ENCODE measurements at places on chromosomes 1 and 21.
A peak's percentile ranks its signal among the peaks of the same experiment; 100 is the strongest.

GRCh38 chr1:150065184-150065871 is 2.2 kb upstream of the VPS45 start:
- peak; percentile 39 for DNase-seq

- DNase-seq = no peak
Measured at GRCh38 chr21:37763298-37763697, 153.0 kb downstream of the KCNJ6 start.

GRCh38 chr1:83015163-83015562 is 983.8 kb downstream of the TTLL7 start:
- no peak for DNase-seq

DNA sequence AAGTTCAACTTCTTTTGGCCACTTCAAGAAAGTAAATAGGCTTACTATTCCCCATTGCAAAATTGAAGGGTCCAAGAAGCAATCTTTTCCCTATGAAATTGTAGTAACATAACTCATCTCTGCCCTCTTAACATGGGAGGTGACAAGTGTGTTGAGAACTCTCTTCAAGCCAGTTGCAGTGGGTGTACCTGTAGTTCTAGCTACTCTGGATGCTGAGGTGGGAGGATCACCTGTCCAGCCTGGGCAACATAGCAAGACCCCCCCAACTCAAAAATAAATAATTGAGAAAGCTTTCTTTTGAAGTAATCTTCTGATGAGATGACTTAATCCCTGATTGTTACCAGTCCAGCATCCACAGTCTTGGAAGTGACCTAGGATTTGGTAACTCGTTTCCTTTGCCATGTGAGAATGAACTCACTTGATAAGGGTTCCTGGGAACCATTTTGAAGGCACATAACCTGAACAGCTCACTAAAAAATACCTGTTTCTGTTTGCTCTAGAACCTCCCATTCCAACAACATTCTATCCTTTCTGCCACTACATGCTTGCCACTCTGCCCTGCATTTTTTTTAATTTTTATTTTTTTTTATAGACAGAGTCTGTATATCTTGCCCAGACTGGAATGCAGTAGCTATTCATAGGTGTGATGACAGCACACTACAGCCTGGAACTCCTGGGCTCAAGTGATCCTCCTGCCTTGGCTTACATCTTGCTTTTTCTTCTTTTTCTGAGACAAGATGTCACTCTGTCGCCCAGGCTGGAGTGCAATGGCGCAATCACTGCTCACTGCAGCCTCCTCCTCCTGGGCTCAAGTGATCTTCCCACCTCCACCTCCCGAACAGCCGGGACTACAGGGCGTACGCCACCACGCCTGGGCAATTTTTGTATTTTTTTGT is 1.4 kb upstream of the IPO9 start:
- DNase-seq = no peak

GRCh38 chr1:76021846-76022245 is 52.7 kb upstream of the ST6GALNAC3 start:
- no peak for DNase-seq

DNA sequence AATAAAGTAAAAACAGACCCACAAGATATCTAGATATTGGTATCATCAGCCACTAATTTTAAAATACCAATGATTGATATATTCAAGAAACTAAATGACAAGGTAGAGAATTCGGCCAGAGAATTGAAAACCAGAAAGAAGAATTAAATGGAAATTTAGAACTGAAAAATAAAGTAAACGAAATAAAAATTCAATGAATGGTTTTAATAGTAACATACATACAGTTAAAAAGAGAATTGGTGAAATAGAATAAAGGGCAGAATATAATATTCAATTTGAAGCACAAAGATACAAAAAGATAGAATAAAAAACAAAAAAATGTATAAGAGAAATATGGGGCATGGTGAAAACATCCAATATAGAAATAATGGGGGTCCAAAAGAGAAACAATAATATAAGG is 64.0 kb upstream of the GUCA2B start:
- no peak for DNase-seq

DNA sequence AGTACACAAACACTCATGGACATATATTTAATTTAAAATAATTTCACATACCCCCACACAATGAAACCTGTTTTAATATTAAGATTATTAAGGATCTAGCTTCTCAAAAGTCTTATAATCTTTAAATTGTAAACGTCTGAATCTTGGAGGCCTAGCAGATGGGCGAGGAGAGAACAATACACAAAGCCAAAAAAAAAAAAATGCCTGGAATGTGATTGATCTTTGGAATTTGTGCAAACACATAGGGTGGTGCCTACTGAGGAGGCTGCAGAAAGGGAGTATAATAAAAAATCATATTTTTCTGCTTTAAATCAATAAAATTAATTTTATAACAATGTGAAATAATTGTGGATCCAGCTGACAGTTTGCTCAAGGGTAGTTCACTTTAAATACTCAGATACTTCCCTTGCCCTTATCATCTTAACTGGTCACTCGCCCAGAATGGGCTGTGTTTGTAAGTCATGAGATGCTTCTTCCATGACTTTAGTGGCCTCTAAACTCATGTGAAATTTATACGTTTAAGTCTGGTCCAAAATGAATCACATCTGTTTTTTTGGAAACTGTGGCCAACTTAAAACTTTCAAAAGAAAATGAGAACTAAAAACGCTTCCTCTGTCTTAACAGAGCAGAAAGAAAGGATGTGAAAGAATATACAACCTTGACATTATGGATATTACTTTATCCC is 802.8 kb upstream of the CXADR start:
- DNase-seq = peak; percentile 46

GRCh38 chr21:38438462-38438893 is 59.8 kb downstream of the ERG start:
- DNase-seq = peak; percentile 51

DNA sequence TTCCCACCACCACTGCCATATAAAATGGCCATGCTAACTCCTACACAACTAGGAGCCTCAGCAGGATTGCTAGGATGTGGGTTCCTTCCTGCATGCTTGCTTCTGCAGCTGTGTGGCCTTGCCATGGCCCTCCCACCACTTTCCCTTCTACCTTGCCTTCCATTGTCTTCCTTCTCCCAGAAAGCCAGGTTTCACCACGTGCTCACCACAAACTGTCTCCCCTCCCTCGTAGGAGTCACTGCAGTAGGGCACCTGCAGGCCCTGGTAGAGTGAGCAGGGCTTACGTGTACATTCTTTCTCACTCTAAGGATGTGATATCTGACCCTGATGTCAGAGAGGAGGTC is 3.7 kb downstream of the C1orf226 start:
- DNase-seq = no peak

DNA sequence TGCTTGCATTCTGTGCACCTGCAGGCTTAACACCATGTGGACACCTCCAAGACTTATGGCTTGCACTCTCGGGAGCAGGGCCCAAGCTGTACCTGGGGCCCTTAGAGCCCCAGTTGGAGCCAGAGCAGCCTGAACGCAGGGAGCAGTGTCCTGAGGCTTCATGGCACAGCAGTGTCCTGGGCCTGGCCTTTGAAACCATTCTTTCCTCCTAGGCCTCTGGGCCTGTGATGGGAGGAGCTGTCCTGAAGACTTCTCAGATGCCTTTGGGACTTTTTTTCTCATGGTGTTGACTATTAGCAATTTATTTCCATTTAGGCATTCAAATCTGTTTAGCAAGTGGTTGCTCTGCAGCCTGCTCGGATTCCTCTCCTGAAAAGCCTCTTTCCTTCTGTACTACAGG is 11.0 kb downstream of the RPTN start:
- no peak for DNase-seq

DNA sequence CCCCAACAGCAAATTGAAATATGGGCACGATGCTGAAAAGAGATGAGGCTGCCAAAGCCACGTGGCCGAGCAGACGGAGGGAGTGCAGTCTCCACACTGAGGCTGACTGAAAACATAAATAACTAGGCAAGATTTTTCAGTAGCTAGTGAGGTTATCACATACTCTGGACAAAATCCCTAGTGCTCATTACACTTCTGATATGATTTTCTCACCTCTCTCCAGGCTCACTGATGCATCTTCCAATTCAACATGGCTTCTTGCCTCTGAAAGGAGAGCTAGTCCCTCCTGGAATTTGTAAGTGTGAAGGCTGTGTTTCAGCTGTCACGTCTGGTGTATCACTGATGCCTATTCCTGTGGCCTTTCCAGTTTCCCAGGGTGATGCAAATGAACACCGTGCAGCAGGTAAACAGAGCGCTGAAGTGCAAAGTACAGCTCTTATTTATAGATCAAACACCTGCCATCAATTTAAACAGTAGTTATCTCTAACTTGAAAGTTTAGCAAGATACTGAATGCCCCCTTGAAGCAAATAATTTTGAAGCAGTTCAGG is 656.1 kb downstream of the KIF26B start:
- DNase-seq = no peak

DNA sequence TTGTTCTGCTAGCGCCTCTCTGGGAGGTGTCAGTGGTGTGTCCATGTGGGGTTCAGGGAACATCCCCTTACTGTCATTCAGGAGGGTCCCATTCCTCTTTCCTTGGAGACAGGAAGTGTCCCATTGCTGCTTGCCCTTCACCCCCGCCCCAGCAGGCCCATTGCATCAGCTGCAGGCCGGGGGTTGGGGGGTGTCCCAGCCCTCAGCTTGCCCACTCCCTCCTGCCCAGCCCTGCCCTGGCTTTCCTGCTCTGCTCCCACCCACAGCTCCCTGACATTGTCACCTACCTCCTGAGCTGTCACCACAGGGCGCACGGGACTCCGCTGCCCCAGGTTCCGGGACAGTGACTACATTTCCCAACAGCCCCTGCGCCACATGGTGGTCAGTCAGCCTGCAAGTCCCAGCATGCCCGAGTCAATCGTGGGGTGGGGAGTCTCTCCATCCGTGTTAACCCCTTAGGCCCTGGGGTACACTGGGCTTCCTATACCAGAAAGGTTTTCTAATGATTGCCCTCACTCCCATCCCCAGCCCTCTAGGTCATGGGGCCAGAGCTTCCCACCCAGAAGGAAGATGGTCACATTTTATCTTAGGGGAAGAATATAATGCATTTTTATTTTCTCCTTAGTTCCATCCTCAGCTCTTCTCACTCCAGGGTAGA is at the start of gene INPP5B:
TSS of gene INPP5B (minus strand) at position 351 of the 658 bp plus-strand sequence. CDS start 745 bp downstream, outside the sequence.
- peak; percentile 46 for DNase-seq

DNA sequence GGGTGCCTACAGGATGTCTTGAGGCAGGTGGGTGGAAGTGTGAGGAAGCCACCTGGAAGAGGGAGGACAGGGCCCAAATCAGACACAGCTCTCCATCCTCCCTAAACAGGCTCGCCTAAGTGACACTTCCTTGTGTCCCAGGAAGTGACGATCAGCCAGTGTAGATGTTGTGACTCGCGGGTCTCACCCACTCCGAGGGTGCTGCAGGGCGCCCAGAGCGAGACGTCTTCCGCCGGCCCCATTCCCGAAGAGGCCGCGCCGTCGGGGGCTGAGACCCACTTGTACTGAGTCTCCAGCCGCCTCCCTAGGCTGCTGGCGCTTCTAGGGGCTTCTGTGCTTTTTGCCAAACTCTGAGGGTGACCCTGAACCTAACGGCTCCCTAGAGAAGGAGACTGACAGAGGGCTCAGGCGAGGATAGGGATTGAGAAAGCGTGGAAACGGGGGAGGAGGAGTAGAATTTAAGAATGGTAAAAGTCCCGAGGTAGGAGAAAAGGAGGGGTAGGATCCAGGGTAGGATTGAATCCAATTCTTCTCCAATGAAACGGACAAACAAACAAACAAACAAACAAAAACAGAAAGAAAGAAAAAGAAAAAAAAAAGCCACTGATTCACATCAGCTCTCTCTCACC is 543 bp upstream of the MARK1 start:
- DNase-seq = no peak

DNA sequence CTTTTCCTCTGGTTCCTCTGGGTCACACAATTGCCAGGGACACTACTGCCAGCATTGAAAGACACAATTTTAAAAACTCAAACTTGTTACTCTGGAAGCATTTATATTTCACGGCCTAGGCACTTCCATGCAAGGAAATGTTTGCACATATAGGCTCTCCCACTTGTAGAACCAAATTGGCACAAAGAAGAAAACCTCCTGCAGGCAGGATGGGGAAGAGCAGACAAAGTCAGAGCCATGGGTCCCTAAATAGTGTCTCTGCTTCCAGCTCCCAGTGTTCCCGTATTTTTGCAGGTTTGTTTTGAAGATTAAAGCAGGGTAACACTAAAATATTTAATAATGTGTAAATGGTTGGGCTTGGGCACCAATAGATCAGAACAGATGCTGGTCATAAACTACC is 19.0 kb upstream of the ADGRL2 start:
- DNase-seq = no peak

GRCh38 chr1:48695161-48695560 is 81.5 kb downstream of the BEND5 start:
- no peak for DNase-seq

DNA sequence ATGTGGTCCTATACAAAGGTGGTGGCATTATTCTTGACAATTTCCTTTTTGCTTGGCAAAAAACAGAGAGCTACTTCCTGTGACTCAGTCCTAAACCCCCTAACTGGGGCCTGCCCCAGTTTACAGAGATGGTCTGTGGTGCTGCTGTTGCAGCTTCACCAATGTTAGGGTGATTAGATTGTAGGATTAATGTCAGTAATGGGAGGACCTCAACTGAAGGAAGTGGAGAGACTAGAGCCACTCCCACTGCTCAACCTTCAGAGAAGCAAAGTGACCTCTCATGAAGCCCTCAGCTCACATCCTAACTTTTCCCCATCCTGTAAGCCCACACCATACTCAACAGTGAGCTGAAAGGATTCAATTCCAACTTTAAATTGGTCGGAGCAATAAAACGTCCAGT is 3.6 kb downstream of the S100A6 start:
- DNase-seq = no peak

GRCh38 chr1:39894884-39895495 is 6.7 kb downstream of the MYCL start:
- no peak for DNase-seq

GRCh38 chr1:44594353-44594752 is 79.9 kb downstream of the TMEM53 start:
- no peak for DNase-seq

- DNase-seq = no peak
Measured at GRCh38 chr1:44240802-44241671, 27.8 kb downstream of the DMAP1 start.

- DNase-seq = no peak
Measured at GRCh38 chr1:10308001-10308400, 90.9 kb upstream of the PGD start.

DNA sequence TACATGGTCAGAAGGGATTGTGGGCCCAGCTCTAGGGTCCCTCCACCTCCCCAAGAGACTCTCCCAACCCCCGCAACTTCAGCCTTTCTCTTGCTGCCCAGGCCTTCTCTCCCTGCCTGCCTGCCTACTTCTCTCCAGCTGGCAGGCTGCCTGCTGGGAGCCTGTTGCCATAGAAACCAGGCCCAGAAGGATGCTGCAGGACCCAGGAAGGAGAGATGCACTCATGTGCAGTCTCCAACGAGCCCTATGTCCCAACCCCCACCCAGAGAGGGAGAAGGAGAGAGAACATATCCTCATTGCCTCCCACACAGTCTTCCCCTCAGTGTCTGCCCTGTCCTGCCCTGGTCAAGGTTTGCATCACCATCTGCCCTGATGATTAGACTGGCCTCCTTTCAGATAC is 10.8 kb upstream of the SMIM12 start:
- DNase-seq = no peak

DNA sequence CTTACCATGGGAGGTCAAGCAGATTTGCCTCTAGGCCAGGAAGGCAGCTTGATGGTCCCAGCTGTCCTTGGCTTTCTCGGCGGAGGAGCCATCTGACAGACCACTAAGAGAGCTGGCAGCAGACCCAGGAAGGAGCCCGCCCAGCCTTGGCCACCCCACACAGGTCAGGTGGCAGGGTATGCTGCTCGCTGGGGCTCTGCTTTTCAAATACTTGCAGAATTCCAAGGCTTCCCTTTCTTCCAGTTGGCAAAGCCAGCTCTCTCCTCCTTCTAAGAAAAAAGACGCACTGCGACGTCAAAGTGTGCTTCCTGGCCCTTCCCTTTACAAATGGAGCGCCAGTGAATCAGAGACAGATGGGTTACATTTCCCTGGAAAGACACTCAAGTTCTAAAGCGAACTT is 229.4 kb downstream of the CACNA1E start:
- DNase-seq = no peak
